ENCODE measurements at places on chromosomes 7 and 10. TPM values are rescaled to one million over a fixed set of nuclear protein-coding genes. Genes with fewer than 3 reads are reported as not detected.

PSMG3 gene
- 57.8 TPM for total RNA-seq

AP1S1 gene
- 78.8 TPM for total RNA-seq

CCDC146 gene
- total RNA-seq: 6.4 TPM

ASB4 gene
- total RNA-seq: 0.21 TPM

FOXP2 gene
- 4.9 TPM for total RNA-seq

NSUN5 gene
- total RNA-seq: 33.6 TPM

- no peak for DNase-seq
- no peaks in the 10 kb centered on the region for H3K36me3 ChIP-seq
- no peak overlapping the region for H3K27ac ChIP-seq
- peaks cover 21% of the 10 kb centered on the region for H3K4me1 ChIP-seq
Measured at GRCh38 chr7:29843726-29844125, 37.4 kb downstream of the WIPF3 start.

GRCh38 chr7:108020585-108020984 is 17.6 kb upstream of the LAMB1 start:
- no peak for DNase-seq
- H3K27ac ChIP-seq: no peak overlapping the region
- no peaks in the 10 kb centered on the region for H3K36me3 ChIP-seq
- H3K27me3 ChIP-seq: peaks cover 3% of the 10 kb centered on the region
- H3K4me3 ChIP-seq: no peak overlapping the region
- H3K4me1 ChIP-seq: peaks cover 5% of the 10 kb centered on the region

DNA sequence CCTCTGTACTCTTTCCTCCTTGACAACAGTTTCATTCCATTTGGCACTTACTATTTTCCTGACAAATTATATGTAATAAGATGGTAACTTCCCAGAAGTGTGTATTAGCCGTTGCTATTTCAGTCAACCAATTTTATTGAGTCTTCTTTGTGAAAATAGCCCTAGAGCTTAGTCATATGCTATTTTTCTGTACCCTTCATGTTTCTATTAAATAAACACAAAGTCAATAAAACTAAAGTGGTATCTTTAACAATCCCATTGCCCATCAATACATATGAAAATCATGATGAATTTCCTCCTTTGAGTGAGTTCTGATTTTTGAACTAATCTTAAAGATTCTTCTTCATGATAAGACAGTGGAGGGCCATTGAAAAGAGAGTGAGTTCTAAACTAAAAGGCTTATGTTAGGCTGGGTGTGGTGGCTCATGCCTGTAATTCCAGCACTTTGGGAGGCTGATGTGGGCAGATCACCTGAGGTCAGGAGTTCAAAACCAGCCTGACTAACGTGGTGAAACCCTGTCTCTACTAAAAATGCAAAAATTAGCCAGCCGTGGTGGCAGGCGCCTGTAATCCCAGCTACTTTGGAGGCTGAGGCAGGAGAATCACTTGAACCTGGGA is 5.9 kb upstream of the MYPN start:
- no peaks in the 10 kb centered on the region for H3K36me3 ChIP-seq
- no peaks in the 10 kb centered on the region for H3K27me3 ChIP-seq
- H3K4me3 ChIP-seq: no peak overlapping the region
- peaks cover 4% of the 10 kb centered on the region for H3K4me1 ChIP-seq
- no peak overlapping the region for H3K27ac ChIP-seq
- no peak for DNase-seq

Measured in neural crest cell (in vitro differentiated cells).